Activated CD4-positive, alpha-beta T cell treated with anti-CD3 and anti-CD28 coated beads for 36 hours (primary cell): ENCODE measurements at places on chromosomes 3 and 15. TPM values are rescaled to one million over a fixed set of nuclear protein-coding genes. Genes with fewer than 3 reads are reported as not detected.

Gene COL6A5
- total RNA-seq, result not detected

Gene CALML4
- 6.8 TPM for total RNA-seq

Gene TRAT1
- total RNA-seq, result 17.2 TPM

Gene CX3CR1
- 0.16 TPM for total RNA-seq

- H3K27me3 ChIP-seq, result no peaks in the 10 kb centered on the region
- DNase-seq, result no peak
- H3K36me3 ChIP-seq, result peaks cover 7% of the 10 kb centered on the region
- H3K4me3 ChIP-seq, result no peak overlapping the region
- H3K27ac ChIP-seq, result peak overlapping the region; percentile 98
These were observed 55.7 kb downstream of the IQSEC1 start for GRCh38 chr3:13017361-13018042.

- H3K36me3 ChIP-seq, result no peaks in the 10 kb centered on the region
- no peak overlapping the region for H3K27ac ChIP-seq
- H3K4me1 ChIP-seq, result no peaks in the 10 kb centered on the region
These were observed 264.7 kb upstream of the ROPN1 start for GRCh38 chr3:124256599-124256998.

- H3K27me3 ChIP-seq, result no peaks in the 10 kb centered on the region
- H3K27ac ChIP-seq, result no peak overlapping the region
- no peak for DNase-seq
These were observed 724.9 kb downstream of the NLGN1 start for GRCh38 chr3:174122411-174122810.

DNA sequence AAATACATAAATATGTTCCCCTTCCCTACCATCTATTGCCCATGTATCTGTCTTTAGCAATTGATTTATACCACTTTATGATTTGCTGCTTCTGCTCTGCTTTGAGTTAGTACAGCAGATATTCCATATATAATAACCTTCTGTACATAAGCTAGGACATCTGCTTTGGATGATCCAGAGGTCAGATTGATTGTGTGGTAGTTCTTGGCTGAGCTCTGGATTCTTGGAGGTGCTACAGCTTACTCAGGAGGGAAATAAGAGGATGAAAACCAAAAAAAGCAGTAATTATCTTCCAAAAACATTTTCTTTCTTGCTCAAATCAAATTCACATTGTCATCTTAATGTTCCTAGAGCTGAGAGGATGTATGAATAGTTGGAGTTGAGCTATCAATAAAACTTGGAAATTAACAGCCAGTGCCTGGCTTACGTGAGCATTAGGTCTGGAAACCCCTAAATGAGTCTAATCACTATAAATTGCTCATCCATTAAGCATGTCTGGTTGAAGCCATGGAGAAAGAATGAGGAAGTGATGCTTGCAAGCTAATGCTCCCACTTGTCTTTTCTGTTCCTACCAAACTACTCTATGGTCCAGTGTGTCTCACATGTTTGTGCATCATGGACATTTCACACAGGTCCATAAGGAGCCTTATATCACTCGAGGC, 36.3 kb upstream of the TMEM42 start:
- H3K4me3 ChIP-seq, result no peak overlapping the region
- H3K4me1 ChIP-seq, result no peaks in the 10 kb centered on the region
- H3K36me3 ChIP-seq, result peaks cover 52% of the 10 kb centered on the region
- H3K27ac ChIP-seq, result no peak overlapping the region
- no peaks in the 10 kb centered on the region for H3K27me3 ChIP-seq

DNA sequence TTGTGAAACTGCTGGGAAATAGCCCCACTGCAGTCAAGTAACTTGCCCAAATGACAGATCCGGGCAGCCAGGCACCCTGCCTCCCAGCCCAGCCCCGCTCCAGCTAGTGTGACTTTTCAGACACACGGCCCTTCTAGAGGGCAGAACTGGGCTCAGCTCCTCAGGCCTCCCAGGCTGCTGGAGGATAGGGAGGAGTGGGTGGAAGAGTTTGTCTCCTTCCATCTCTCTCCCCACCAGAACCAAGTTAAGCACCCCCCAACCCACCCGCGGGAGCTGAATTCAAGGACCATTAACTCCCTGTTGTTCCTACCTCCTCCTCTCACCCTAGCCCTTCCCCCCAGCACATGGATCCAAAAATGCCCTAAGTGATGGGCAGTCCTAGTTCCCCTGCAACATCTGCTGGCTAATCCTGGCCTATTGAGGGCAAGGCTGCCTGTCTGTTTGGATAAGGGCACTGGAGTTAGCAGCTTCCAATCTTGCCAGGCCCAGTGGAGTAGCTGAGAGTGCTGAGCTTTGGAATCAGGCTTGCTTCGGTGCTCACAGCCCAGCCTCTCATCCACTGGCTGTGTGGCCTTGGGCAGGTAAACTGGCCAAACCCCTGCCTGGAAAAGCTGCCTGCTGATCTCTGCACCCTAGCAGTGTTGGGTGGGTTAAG, 3.1 kb downstream of the CCDC33 start:
- H3K27ac ChIP-seq, result no peak overlapping the region
- H3K27me3 ChIP-seq, result peaks cover 9% of the 10 kb centered on the region
- no peak for DNase-seq
- no peak overlapping the region for H3K4me3 ChIP-seq
- H3K36me3 ChIP-seq, result no peaks in the 10 kb centered on the region

GRCh38 chr15:31511707-31512310, 185.2 kb downstream of the KLF13 start:
- no peak overlapping the region for H3K4me3 ChIP-seq
- peak; percentile 68 for DNase-seq

GRCh38 chr3:73295876-73296635, 234.6 kb downstream of the EBLN2 start:
- H3K4me3 ChIP-seq, result no peak overlapping the region
- no peaks in the 10 kb centered on the region for H3K4me1 ChIP-seq
- H3K27ac ChIP-seq, result no peak overlapping the region
- no peaks in the 10 kb centered on the region for H3K36me3 ChIP-seq
- H3K27me3 ChIP-seq, result peaks cover 6% of the 10 kb centered on the region

- no peaks in the 10 kb centered on the region for H3K36me3 ChIP-seq
- peak; percentile 32 for DNase-seq
- peak overlapping the region; percentile 51 for H3K27ac ChIP-seq
- H3K4me1 ChIP-seq, result peaks cover 68% of the 10 kb centered on the region
- peaks cover 10% of the 10 kb centered on the region for H3K27me3 ChIP-seq
- H3K4me3 ChIP-seq, result no peak overlapping the region
These were observed 327.5 kb downstream of the RORA start for GRCh38 chr15:60901647-60902046.

DNA sequence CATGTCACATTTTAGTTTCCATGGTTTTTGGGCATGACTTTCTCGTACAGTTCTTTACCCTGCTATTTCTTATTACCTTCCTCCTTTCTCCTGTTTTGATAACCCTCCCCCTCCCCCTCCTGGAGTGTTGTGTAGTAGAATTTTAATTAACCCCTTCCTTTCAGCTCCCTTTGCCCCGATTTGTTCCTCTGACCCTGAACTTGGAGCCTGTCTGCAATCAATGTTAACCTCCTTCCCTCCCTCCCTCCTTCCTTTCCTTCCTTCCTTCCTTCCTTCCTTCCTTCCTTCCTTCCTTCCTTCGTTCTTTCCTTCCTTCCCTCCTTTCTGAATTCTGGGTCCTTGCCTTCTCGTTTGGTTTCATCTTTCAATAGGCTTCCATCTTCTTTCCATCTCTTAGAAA, 90.4 kb downstream of the ECT2 start:
- peaks cover under 1% of the 10 kb centered on the region for H3K4me1 ChIP-seq
- DNase-seq, result no peak
- no peak overlapping the region for H3K4me3 ChIP-seq
- H3K27me3 ChIP-seq, result peaks cover 12% of the 10 kb centered on the region
- H3K27ac ChIP-seq, result no peak overlapping the region

DNA sequence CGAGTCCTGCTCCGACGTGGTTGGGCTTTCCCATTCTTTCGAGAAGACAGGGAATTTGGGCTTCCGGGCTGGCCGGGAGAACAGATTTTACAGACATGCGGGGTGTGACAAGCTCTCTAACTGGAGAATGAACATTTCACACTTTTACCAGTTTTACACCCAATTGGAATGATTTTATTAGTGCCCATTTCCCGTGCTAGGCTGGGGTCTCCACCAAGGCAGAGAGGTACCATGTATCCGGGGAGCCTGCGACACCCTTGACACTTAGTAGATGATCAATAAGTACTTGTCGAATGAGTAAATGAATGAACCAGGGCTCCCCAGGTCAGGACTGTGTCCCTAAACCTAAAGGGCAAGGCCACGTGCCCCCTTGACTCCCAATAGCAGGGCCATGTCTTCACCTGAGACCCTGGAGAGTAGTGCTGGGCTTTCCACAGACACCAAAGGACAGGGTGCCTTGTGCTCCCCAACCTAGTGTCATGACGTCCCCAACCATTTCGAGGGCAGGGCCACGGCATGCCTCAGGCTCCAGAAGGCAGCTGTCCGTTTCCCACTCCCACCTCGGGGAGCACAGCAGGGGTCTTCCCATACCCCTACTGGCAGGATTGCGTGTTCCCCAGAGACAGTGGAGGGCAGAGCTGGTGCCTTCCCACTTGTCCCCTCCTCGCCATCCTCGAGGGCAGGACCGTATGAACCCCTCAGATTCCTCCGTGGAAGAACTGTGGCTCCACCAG, 679 bp upstream of the MYD88 start:
- DNase-seq, result peak; percentile 58
- peaks cover 53% of the 10 kb centered on the region for H3K4me1 ChIP-seq
- peak overlapping the region; percentile 100 for H3K27ac ChIP-seq
- peaks cover 46% of the 10 kb centered on the region for H3K36me3 ChIP-seq
